Left renal pelvis (tissue), 4 donors: ENCODE measurements at places on chromosomes 7 and 10.

- no peak for DNase-seq
Observed at GRCh38 chr7:28516390-28517172, 104.3 kb downstream of the CREB5 start.

GRCh38 chr7:1675036-1675671 is 5.1 kb downstream of the ELFN1 start:
- DNase-seq, result no peak

- DNase-seq, result no peak
Observed at GRCh38 chr10:45553155-45553554, 119.4 kb downstream of the ZFAND4 start.

GRCh38 chr10:43825421-43825820 is 176.7 kb upstream of the ZNF32 start:
- no peak for DNase-seq

- DNase-seq, result no peak
Observed at GRCh38 chr7:43693687-43694398, 35.5 kb downstream of the COA1 start.

- DNase-seq, result no peak
Observed at GRCh38 chr7:100887516-100888290, 1.8 kb downstream of the UFSP1 start.

GRCh38 chr7:151304856-151305255 is 36.8 kb upstream of the NUB1 start:
- no peak for DNase-seq

- DNase-seq, result no peak
Observed at GRCh38 chr7:44280636-44280992, 44.8 kb downstream of the CAMK2B start.

GRCh38 chr7:102287981-102288278 is 1.3 kb downstream of the SH2B2 start:
- DNase-seq, result no peak

GRCh38 chr7:51731075-51731474 is 414.5 kb upstream of the COBL start:
- DNase-seq, result no peak

DNA sequence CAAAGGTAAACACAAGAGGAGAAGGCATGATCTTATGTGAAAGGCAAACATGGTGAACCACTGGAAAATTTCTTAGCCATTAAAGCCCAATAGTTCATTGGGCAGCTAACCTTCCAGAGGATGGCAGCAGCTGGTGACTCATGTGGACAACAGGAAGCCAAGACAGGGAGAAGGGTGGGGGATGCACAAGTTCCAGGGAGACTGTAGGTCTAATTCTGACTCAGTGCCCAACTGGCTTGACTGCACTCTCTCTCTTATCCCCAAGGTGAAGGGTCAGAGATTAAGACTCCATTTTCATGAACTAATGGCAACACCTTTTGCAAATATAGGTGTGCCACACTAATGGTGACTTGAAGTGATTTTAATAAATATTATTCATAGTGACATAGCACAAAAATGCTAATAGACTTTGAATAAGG is 47.9 kb upstream of the SLC35B4 start:
- no peak for DNase-seq

DNA sequence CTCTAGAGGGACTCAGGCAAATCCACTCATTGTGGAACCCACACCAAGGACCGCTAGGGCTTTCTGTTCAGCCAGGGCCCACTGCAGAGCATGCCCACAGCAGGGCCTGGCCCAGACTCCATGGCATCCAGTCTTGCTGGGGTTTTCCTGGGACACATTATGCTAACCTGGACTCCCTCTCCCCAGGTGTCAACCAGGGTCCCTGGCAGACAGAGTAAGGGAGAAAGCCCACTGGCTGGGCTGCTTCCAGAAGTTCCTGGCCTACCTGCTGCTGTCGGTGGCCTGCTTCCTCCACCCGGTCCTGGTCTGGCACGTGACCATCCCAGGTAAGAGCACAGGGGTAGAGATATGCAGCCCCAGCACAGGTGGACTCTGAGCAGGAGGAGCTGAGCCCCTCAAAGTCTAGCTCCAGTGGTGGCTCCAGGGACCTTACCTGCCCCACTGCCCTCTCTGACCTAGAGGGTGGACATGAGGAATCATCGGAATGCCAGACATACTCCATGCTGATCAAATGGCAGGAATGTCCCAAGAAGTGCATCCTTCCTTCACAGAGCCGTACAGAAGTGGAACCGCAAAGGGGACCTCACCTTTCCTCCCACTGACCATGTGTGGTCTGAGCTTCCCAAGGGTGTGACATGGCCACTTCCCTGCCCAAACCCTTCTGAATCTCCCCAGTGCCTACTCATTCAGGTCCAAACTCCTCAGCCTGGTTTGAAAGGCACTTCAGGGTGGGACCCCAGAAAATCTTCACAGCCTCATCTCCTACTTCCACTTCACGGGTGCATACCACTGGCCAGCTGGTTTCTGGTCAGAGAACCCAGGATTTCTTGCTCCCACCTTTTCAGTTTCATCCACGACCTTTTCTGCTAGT is 22.5 kb downstream of the TMEM72 start:
- no peak for DNase-seq

- DNase-seq, result no peak
Observed at GRCh38 chr7:7996568-7996967, 28.0 kb downstream of the GLCCI1 start.

DNA sequence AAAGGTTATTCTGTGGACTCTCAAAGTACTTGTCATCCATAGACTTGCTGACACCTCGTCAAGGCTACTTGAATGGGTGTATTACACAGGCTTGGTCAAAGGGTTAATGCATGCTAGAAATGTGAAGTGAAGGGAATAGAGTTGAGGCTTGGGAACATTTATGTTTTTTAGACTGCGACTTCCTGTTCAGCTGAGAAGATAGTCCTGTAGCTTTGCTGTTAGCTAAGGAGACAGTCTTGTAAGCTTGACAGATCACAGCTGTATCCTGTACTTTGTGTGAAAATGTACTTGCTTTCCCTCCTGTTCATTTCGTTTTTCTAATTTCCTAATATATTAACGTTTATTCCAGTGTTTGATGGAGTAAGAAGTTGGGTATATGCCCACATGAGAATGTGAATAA is 52.1 kb downstream of the ADD3 start:
- DNase-seq, result no peak

- no peak for DNase-seq
Observed at GRCh38 chr7:125529249-125529648, 599.6 kb upstream of the POT1 start.

DNA sequence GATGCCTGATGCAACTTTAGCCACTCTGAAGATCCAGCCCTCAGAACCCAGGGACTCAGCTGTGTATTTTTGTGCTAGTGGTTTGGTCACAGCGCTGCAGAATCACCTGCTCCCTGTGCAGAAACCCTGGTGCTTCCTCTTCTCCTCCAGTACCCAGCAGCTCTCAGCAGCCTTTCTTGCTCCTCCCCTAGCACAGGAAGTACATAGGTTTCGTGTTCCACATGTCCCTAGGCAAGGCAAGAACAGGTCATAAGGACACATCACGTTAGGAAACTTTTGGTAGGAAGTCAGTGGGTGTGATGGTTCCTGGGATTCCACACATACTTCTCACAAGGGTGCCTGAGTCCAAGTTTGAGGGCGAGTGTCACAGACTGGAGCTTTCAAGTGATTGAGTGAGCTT is 167.9 kb upstream of the PRSS1 start:
- no peak for DNase-seq

GRCh38 chr7:1931256-1931950 is 261.3 kb downstream of the ELFN1 start:
- no peak for DNase-seq

- DNase-seq, result no peak
Observed at GRCh38 chr7:55432939-55433784, 68.0 kb downstream of the LANCL2 start.

- DNase-seq, result no peak
Observed at GRCh38 chr10:86210416-86210815, 156.2 kb downstream of the GRID1 start.

- no peak for DNase-seq
Observed at GRCh38 chr7:16320099-16320660, 101.2 kb downstream of the CRPPA start.

GRCh38 chr10:69653561-69653960 is 23.5 kb downstream of the FAM241B start:
- DNase-seq, result no peak

DNA sequence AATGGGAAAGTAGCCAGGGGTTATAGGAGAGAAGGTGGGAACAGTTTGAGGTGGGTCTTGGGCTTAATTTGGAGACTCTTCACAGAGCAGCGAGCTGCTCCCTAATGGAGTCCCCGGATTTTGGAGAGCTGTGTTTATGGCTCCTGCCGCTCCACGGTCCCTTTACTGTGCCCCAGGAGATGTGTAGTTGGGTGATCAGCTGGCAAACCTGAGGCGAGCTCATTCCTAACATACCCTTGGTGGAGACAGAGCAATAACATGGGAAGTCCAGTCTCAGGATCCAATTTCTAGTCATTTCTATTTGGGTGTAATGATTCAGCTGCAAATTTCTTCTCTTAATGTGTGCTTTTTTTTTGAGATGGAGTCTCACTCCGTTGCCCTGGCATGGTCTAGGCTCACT is 1.5 kb downstream of the GARIN1A start:
- no peak for DNase-seq

DNA sequence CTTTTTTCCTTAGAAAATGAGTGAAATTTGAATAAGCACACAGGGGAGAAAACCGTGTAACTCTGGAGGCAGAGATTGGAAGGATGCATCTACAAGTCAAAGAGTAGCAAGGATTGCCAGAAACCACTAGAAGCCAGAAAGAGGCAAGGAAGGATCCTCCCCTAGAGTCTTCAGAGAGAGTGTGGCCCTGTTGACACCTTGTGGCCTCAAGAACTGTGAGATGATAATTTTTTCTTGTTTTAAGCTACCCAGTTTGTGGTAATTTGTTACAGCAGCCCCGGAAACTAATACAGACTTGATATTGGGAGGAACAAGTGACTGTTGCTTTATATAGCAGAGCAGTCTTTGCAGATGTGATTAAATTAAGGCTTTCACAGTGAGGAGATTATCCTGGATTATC is 3.6 kb upstream of the GIMAP7 start:
- DNase-seq, result no peak

DNA sequence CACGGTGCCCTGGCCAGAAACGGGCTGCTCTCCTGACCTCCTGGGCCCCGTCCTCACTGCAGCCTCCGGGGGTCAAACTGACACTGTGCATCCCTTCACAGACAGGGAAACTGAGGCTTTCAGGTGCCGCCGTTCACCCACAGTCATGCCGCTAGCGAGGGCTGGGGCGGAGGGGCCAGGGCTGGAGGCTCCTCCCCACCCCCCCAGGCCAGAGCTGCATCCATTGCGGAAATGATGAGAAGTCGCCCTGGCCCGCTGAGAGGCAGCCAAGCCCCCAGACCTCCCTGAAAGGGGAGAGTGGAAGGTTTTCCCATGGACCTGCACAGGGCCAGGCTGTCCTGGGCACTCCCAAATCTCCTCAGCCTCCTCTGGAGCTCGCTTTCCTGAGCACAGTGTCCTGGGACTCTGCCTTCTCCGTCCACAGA is 16.5 kb upstream of the INPP5A start:
- no peak for DNase-seq

DNA sequence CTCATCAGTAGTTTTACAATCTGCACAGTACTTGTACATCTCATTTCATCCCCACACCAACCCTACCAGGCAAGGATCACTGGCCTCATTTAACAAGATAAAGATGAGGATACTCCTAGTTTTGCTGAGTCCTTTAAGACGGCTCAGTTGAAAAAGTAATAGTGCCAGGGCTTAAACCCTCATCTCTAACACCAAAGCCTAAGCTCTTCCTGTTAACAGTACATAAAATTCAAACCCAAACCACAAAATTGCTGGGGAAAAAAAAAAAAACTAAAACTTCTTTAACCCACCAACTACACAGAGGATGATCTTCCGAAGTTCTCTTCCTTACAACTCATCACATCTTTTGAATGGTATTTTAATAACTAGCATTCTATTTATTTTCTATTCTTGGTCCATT is 1.3 kb downstream of the SAR1A start:
- no peak for DNase-seq

- no peak for DNase-seq
Observed at GRCh38 chr7:46583656-46584055, 662.6 kb upstream of the IGFBP3 start.

- DNase-seq, result no peak
Observed at GRCh38 chr7:74575083-74575784, 82.3 kb upstream of the GTF2I start.

DNA sequence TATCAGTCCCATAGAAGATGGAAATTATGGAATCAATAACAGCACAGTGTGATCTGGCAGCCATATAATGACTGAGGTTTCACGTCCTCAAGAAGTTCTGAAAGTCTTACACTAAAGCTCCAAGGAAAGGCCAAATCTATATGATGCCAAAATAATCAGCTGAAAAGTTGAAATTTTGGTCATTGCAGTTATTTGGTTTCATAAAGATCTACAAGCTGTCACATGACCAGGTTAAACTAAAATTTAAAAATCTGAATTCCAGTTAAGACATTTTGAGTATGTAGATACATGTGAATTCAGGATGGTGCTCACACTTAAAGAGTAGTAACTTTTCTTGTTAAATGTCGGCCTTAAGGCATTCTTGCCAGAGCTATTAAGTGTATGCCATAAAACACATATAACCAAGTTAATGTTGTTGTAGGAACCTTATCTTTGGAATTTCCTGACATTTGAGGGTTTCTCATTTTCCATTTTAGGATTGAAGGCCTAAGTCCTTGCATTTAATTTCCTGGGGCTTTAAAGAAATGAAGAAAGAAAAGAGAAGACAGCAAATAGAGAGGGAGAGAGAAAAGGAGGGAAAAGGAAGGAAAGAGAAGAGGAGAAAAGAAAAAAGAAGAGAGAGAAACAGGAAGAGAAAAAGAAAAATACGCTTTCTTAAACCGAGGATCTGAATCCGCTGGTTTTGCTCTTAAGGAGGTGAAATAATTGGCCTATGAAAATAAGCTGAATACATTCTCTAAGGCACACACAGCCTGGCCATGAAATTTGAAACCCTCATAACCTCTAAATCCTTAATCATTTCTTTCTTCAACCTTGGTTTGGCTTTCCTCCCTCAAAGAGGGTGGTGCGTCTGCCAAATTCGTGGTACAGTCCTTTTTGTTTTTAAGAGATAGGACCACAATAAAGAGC is 43.8 kb downstream of the DENND2A start:
- no peak for DNase-seq

- DNase-seq, result no peak
Observed at GRCh38 chr10:130617985-130618384, 481.8 kb downstream of the GLRX3 start.

- no peak for DNase-seq
Observed at GRCh38 chr7:12422554-12423320, 19.1 kb upstream of the VWDE start.

DNA sequence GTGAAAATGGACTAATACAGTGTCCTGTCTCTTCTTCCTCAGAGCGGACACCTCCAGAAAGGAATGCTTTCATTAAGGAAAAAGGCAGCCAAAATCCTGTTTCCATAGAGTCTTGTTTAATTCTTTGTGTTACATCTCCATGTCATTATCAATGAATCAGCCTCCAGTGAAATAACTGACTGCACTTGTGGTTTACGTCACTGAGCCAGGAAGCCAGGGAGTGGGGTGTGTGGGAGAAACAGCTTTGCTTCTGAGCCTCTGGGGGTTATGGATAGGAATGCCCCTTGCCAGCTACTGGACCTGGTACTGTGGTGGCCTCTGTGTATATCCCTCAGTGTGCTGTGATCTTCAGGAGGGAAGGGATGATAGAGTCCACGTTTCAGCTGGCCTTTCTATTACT is 416.8 kb downstream of the GALNT17 start:
- DNase-seq, result no peak

- DNase-seq, result no peak
Observed at GRCh38 chr10:86298501-86299001, 68.0 kb downstream of the GRID1 start.
